Hindlimb muscle (tissue), 1 donor: ENCODE measurements at places on chromosomes 16 and 17.
A peak's percentile ranks its signal among the peaks of the same experiment; 100 is the strongest.

GRCh38 chr17:75088465-75089417 lies 987 bp downstream of the SLC16A5 start:
- no peak for DNase-seq

- DNase-seq = no peak
These were observed 174.2 kb downstream of the STX8 start for GRCh38 chr17:9401434-9401833.

GRCh38 chr17:77208217-77208808 lies 67.5 kb downstream of the SEC14L1 start:
- no peak for DNase-seq

DNA sequence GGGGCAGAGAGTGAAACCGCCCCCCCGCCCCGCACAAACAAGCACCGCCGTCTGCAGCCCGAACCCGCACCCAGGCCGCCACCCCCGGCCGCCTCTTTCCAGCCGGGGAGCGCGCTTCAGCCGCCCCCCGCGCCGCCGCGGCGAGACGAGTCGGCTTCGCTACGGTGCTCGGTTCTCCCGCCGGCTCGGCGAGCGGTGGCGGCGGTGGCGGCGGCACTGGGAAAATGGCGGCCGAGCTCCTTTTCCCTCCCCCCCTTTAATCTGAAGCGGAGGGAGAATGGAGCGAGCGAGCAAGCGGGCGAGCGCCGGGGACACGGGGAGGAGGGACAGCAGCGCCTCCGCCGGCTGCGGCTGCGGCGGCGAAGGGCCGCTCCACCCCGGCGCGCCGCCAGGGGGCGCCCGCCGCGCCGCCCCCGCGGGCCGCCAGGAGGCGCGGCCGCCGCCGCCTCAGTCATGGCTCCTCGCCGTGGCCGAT lies at the start of gene KANSL1:
KANSL1 (minus strand) TSS at position 279 of the 475 bp plus-strand sequence. CDS start 21,286 bp downstream, outside the sequence.
- peak; percentile 95 for DNase-seq

- DNase-seq = peak; percentile 72
These were observed 881 bp upstream of the LLGL1 start for GRCh38 chr17:18224387-18225120.

DNA sequence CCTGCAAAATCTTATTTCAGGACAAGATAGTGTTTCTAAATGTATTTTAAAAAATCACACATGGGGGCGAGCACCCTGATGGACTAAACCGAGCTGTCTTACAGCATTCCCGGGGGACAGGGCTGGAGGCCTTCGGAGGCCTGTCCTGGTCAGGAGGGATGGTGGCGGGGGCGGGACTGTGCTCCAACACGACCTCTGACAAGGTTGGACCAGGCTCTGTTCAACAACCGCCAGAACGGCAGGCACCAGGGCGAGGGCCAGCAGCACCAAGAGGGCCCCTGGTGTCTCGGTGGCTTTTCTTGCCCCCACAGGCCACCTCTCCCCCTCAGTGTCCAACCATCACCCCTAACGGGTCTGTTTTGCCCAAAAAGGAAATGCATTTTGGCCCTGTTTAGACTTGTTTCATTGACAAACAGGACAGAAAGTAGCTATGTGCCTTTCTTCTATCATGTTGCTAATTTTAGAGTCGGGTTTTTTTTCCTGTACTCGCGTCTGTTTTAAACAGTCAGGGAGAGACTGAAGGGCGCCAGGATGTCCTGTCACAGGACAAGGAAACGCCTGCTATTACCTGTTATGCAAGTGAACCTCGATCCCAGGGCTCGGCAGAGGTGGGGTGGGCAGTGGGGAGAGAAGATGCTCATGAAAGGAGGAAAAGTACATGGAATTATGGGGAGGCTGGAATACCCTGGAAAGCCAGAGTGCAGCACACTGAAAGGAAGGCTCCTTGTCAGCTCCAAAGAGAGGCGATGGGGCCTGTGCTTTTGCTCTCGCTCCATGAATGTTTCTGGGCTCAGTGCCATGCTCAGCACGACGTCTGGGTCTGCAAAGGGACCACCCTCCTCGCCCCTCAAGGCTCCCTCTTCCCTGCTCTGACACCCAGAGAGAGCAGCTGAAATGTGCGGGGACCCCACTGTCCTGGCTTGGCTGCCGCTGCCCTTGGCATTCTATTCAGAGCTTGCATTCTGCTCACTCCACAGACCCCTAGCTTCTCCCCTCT lies 11.9 kb downstream of the TMEM204 start:
- no peak for DNase-seq
